ENCODE measurements at places on chromosomes 1 and 21.

- no peak for DNase-seq
These were observed 2.4 kb downstream of the TMPRSS3 start for GRCh38 chr21:42393443-42393950.

DNA sequence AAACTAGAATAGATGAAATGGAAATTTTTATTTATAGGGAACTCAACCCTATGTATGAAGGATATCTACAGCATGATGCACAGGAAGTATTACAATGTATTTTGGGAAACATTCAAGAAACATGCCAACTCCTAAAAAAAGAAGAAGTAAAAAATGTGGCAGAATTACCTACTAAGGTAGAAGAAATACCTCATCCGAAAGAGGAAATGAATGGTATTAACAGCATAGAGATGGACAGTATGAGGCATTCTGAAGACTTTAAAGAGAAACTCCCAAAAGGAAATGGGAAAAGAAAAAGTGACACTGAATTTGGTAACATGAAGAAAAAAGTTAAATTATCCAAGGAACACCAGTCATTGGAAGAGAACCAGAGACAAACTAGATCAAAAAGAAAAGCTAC is 7.9 kb downstream of the USP1 start:
- DNase-seq, result no peak

DNA sequence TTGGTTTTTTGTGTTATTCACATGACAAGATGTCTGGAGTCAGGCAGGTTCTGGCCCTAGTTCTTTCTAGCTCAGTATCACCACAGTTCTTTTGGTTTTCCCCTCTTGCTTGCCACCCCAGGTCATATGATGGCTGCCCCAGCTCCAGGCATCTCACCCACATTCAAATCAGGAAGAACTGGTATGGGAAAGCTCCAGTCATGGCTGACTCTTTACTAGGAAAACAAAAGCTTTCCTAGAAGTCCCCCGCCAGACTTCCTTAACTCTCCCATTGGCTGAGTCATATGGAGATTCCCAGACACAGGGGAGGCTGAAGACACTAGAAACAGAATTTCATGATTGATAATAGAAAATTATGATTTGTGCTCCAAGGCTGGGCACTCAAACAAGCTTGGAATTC is 22.1 kb upstream of the EYA3 start:
- DNase-seq, result no peak

DNA sequence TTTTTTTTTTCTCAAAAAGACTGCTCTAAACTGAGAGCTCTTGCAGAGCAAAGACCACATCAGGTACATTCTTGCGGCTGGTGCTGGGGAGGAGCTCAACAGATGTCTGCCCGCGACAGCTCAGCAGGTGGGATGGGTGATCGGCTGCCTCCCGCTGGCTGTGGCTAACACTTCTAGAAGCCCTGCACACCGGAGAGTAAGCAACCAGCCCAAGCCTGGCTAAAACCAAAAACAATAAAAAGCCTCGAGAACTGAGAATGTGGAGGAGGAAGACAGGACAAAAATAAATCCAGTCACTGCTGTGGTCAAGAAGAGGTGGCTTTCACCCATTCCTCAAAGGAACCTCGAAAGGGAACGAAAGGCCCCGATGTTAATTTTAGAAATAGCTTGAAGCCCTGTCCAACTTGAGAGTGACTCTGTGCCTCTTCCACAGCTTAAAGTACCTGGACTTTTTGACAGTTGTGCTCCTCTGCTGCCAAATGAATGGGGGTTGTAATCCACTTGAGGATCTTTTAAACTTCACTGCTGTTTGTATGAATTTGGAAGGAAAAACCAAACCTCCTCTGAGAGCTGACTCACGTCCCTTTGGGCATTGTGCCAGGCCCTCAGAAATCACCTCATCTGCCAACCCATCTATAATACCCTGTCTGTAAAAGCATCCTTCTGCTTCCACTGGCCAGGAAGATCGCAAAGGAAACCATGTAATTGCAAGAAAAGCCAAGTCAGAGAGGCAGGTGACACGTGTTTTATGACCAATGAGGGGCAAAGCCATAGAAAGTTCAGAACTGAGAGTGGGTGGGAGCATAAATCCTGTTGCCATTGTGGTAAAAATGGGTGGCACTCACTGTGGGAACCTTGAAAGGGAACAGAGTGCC is 78.6 kb downstream of the KCNN3 start:
- peak; percentile 58 for DNase-seq

DNA sequence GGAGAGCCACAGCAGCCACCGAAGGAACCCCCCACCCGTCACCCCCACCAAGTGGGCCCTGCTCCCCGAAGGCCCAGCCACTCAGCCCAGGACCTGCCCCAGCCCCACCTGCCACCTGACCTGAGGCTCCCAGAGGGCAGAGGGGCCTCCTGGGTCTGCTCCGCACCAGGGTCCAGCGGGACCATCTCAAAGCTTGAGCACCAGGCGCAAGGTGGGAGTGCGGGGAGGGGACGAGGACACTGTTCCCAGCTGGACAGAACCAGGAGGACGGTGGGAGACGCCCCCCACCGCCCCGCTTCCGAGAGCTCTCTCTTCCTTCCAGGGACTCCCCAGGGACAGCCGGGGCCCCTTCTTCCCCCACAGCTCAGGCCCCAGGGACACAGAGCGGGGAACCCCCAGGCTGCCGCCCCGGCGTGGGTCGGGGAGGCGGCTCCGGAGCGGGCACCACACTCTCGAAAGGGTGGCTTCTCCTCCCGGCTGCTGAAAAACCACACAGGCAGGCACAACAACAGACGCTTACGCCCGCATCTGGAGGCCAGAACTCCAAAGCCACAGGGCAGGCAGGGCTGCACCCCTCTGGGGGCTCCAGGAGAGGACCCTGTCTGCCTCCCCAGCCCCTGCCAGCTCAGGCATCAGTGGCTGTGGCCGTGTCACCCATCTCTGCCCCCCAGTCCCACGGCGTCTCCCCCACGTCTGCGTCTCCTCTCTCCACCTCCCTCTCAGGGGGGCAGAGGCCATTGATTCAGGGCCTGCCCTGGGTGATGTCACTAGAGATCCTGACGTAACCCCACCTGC is 1.9 kb upstream of the TTLL10 start:
- no peak for DNase-seq

DNA sequence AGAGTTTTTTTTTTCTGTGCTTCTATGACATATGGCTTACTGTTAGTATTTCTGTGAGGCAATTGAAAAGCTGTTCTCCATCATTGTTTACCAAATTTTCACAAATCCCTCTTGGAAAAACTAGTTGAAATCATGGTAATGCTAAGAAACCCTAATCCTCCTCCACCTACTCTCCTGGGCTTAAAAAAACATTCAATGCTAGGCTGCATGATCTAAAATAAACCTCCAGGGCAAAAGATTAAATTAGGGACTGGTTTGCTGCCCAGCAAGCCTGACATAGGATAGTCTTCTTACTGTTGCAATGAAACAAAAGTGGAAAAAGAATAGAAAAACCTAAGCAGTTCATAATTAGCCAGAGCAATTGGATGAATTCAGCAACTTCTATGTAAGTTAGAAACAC is 16.1 kb downstream of the C1orf52 start:
- no peak for DNase-seq

DNA sequence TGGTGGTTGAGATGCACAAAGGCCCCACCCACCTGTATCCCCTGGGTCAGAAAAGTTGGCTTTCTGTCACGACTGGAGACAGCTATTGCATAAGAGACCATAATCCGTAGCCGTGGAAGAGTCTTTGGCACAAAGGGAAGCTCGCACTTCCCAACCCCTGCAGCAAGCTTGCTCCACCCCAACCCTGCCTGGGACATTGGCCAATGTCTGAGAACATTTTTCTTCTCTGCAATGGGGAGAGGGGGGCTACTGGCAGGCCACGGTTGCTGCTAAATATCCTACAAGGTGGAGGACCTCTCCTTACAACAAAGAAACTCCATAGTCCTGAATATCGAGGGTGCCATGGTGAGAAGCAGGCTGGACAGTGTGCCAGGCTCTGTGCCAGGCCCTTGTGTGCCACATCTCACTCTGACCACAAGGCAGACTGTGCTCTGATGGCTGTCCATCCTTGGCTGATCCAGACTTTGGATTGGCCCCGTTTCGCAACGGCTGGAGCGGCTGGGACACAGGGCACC is 104.1 kb downstream of the CSMD2 start:
- no peak for DNase-seq

GRCh38 chr1:107545056-107545577 is 404.3 kb downstream of the NTNG1 start:
- no peak for DNase-seq

DNA sequence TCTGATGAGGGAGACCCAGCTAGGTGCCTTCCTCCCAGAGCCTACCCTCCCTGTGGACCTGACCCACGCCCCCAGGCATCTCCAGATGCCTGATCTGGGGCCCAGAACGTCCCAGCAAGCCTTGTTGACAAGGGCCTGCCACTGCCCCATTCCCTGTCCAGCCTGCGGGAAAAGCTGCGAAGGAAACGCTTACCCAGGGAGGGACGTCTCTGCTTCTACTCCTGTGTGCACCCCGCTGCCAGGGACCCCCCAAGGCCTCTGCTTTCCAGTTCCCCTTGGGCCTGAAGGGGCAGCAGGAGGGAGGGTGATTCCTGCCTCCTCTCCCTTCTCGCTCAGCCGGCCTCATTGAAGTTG is 11.6 kb upstream of the CLSTN1 start:
- no peak for DNase-seq

GRCh38 chr1:47515164-47515789 is 77.4 kb downstream of the FOXD2 start:
- no peak for DNase-seq

DNA sequence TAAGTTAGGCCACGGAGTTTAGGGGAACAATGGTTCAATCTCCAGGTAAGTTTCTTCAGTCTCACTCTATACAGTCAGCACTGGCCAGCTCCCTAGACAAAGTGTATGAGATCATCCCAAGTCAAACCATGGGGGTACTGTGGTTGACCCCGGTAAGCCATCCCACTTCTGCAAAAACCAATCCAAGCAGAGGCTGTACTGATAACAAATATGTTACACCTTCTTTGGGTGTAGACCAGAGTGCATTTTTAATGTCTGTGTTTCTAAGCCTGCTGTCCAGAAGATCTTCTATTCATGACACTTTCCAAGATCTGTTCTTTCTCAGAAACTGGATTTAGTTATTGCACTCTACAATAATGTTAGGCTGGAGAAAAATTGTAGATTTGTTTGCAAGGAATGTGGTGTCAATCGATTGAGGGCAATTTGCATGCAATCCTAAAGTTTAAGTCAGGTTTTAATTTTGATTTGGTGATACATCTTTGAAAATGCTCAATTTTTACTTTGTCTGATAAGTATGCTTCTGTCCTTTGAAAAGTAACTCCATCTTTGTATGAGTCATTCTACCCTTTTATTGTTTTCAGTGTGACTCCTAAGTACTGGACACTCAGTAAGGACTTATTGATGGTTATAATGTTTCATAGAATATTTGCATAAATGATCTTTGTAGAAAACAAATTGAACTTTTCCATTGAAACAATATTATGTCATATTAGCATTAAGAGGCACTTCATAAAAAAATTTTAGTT is 152.4 kb downstream of the HLX start:
- DNase-seq, result no peak

DNA sequence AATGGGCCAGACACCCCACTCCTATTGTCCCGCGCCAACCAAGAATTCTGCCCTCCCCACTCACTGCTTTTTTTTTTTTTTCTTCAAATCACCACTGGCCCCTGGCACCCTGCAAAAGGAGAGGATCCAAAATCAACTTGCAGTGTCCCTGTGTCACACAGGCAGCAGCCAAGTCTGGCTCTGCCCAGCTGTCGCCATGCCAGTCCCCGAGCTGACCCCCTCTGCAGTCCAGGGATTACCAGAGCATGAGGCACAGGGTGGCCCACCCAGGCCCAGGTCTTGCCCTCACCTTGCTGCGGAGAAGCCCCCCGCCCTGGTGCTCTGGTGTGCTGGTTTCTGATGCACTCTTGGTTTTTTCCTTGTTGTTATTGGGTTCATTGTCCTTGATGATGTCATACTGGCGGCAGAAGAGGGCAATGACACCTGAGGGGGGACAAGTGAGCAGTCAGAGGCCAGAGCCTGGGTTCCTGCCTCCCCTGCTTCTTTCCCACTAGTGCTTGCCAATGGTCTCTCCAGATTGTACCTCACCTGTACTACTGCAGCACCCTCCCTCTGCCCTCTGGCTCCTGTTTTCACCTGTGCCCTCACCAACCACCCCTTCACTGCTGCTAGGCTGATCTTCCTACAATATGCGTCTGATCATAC is 6.2 kb downstream of the FNDC5 start:
- DNase-seq, result no peak

DNA sequence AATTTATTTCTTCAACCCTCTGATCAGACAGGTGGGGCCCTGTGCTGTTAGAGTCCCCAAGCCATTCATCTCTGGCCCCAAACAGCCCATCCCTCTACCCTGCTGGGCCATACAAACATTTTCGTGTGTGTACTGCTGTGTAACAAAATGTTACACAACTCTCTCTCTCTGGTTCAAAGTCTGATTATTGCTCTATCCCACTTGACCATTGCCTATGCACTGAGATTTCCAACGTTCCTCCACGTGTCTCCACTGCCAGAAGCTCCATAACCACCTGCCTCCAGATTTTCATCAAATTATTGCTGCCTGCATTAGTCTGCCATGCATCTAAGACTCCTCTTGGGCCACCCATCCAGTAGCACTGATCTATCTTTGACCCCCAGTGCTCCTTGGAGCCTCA is 104.8 kb downstream of the ELAVL4 start:
- no peak for DNase-seq

- DNase-seq, result no peak
These were observed 27.3 kb upstream of the A3GALT2 start for GRCh38 chr1:33348194-33348593.

GRCh38 chr1:43991476-43992231 is at the start of gene CCDC24:
TSS of gene CCDC24 (plus strand) at chr1:43991599. CDS start at chr1:43991879, 280 bp downstream.
- DNase-seq, result peak; percentile 38

GRCh38 chr1:33384040-33384812 is 46.7 kb downstream of the PHC2 start:
- no peak for DNase-seq

DNA sequence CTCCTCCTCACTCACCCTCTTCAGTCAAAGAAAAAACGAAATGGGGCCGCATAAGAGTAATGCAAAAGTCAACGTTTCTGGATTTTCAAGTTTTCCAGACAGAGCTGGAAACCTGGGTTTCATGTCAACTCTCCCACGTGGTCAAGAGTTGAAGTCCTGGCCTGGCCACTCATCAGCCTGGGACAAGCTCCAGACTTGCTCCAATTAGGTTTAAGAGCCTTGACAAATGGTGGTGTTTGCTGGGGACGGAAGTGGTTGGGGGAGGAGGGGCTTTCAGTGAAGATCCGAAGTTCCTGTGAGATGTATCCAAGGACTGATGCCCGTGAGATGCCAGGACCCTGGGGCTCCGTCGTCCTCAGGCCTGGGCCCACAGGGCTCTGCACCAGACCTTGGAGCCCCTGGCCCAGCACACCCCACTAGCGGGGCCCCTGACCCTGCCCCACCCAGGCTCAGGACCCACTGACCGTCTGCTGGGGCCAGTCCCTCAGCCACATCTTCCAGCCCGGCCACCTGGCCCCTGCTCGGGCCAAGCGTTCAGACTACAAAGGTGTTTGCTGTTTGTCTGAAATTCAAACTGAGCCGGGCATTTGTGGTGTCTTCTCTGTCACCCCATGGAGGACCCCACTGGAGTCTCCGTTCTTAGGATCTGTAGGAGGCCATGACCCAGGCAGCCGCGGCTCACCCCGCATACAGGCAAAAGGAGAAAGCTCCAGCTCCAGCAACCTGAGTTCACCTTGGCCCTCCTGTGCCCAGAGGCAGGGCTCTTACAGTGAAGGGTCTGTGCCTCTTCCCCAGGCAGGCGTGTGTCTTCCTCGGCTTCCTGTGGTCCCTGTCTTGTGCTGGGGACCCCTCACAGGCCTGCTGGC is 53.3 kb downstream of the SIK1 start:
- DNase-seq, result no peak
